ENCODE measurements at places on chromosomes 16 and 17. TPM values are rescaled to one million over a fixed set of nuclear protein-coding genes. Genes with fewer than 3 reads are reported as not detected.

The HBA1 gene
- total RNA-seq, result not detected

The SLC2A4 gene
- not detected for total RNA-seq

The OMG gene
- total RNA-seq, result 0.12 TPM

GRCh38 chr17:81035521-81036196, 708 bp downstream of the BAIAP2 start:
- DNase-seq, result no peak

DNA sequence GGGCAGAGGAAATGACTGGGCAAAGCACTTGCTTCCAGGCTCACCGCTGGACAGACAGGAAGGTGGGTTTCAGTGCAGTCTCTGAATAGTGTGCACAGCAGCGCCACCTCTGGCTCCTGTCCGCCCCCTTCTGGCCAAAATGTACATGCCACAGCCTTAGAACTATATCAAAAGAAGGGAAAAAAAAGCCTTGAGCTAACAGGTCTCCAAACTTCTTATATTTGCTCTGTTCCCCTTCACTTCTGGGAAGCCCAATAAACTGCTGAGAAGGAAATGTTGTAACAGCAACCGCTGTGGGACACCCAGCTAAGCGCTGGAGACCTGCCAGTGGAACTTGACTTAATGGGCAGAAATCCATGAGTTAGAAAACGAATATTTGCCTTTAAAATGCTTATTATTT, 17.5 kb downstream of the COG7 start:
- no peak for DNase-seq

DNA sequence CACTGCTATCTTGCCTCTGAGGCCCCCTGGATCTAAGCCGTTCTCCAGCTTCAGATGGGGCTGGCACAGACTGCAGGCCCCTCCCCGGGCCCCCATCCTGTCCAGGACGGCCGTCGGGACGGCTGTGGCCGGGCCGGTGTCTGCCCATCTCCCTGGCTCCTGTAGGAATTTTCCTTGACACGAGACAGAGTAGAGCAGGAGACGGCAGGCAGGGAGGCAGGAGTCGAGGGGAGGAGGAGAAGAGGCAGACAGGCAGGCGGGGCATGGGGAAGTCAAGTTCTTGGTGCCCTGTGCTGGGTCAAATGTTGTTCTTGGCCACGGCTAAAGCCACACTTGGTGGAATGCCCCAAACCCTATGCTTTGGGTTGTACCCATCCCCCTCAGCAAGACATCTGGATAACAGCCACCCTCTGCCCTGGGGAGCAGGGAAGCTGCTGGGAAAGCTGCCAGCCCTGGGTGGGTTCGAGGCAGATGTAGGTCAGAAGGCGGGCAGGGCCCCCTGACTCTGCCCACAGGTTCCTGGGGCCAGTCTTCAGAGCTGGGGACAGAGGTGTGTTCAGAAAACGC, 4.0 kb downstream of the C1QTNF1 start:
- no peak for DNase-seq

- DNase-seq, result no peak
These were observed 27.1 kb downstream of the TBC1D3B start for GRCh38 chr17:36149296-36149820.

DNA sequence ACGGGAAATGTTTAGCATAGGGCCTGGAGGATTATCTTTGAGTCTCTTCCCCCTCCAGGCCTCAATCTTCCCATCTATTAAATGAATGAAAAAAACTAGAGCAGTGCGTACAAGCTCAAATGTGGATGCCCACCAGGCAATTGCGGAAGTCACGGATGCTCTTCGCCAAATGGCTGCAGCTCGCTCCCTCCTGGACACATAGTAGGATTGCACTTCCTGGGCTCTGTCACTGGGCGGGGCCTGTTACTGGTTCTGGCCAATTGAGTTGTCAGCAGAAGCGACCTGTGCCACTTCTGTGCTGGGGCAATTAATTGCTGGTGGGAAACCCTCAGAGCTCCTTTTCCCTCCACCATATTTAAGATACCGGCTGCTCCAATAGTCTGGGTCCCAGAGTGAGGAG, 168.2 kb upstream of the IRX6 start:
- DNase-seq, result no peak

DNA sequence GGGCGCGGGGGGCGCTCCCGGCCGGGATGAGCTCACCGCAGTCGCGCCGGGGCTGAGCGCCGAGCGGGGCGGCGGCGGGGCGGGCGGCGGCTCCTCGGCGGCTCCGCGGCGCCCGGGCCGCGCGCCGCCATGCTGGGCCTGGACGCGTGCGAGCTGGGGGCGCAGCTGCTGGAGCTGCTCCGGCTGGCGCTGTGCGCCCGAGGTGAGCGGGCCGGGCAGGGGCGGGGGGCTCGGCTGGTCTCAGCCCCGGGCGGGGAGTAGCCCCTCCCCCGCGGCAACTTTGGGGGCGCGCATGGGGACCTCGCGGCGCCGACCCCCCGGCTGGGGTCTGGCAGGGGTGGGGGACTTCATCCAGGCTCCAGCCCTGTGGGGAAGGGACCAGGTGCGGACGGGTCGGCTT, at the start of gene ARHGDIG:
Gene ARHGDIG, plus strand, starts transcription at position 40 of the 400 bp plus-strand sequence. Its CDS starts 90 bp downstream, at position 130.
- DNase-seq, result no peak

- no peak for DNase-seq
These were observed 56.4 kb upstream of the NLRP1 start for GRCh38 chr17:5640726-5641125.

- DNase-seq, result no peak
These were observed 95.6 kb downstream of the STXBP4 start for GRCh38 chr17:55063885-55064874.

- no peak for DNase-seq
These were observed 22.3 kb downstream of the MOSMO start for GRCh38 chr16:22030087-22030812.

GRCh38 chr17:915538-916201, 63.9 kb downstream of the NXN start:
- DNase-seq, result no peak

GRCh38 chr17:44203731-44204440, 4.2 kb upstream of the ATXN7L3 start:
- no peak for DNase-seq

All from activated naive CD4-positive, alpha-beta T cell treated with anti-CD3 and anti-CD28 coated beads, Interleukin-2, amount 50 U/mL, for 72 hours (primary cell).